ENCODE measurements at places on chromosomes 1 and 21.

- DNase-seq = no peak
Observed at GRCh38 chr1:31004231-31004621, 61.3 kb downstream of the PUM1 start.

DNA sequence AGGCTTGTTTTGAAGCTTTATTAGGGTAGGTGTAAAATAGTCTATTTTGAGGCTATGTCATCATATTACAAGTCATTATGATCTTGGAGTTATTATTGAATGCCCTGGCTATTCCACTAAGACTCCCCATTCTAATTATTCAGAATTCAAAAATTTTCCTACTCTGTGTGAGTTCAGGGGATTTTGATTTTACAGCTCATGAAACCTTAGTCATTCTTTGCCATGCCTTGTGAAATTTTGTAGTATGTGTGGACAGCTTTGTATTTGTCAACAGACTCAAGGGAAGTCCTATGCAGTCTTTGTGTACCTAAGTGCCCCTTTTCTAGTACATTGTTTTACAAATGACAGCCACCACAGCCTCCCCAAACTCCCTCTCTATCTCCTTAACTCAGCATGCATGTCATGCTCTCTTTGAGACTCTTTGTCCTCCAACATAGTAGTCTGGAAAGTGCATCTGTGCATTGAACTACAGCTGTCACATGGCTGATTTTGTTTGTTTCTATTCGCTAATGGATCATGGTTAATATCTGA lies 28.0 kb downstream of the CD1D start:
- no peak for DNase-seq

GRCh38 chr1:64220241-64220640 lies 16.8 kb downstream of the UBE2U start:
- no peak for DNase-seq

- no peak for DNase-seq
Observed at GRCh38 chr1:101194746-101195145, 42.1 kb upstream of the S1PR1 start.

GRCh38 chr1:214864896-214865688 lies 217.4 kb upstream of the KCNK2 start:
- DNase-seq = no peak

GRCh38 chr1:45393718-45394302 lies 53.6 kb upstream of the MUTYH start:
- DNase-seq = no peak

DNA sequence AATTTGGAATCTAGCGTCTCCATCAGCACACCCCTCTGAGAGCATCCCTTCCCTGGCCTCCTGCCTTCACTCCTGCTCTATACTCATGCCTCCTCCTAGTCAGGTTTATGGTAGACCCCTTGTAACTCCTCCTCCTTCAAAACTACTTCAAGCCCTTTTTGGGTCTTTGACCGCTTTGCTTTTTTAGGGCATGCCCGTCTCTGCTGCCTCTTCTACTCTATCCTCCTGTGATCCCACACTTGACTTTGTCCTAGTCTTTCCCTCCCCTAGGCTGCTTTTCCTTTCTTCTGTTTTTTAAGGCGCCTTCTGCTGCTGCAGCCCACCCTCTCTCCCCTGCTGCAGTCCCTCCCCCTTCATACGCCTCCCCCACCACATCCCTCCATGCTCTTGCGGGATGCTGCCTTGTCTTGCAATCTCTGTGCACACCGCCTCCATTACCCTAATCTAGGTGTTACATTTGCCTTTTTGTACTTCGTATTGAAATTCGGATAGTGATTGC lies 1.5 kb downstream of the SNX27 start:
- DNase-seq = no peak

DNA sequence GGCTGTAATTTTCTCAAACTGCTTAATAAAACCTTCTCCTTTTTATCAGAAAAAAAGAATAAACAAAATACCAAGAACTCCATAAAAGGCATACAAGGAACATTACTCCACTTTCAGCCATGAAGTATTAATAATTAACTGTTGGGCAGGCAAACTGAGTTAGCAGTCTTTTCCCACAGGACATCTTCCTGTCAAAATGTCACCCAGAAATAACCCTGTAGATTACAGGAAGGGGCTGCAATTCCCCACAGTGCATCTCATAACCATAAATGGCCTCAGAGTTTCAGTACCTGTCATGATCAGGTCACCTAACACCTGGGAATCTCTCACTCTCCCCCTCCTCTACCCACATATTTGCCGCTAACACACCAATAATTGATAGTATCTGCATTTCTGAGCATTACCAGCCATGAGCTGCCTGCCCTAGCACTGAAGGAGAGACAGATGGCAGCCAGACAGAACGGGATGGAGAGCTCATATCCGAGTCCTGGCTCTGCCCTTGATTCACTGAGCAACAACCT lies 475.0 kb downstream of the SMYD3 start:
- no peak for DNase-seq

DNA sequence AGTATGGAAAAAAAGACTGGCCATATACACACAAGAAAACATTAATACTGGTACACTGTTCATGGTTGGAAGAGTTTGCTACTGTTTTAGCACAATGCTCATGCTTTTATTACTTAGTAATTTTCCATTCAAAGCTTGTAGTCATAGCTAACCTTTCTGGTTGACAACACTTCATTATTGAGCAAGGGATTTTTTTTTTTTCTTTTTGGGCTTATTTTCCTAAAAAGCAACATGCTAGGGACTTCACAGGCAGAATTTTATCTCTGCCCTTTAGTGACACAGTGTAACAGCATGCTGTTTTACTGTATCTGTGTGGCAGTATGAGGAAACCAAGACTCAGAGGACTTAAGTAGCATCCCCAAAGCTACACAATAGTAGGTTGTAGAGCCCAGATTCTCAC lies 58.5 kb downstream of the FGGY start:
- no peak for DNase-seq

DNA sequence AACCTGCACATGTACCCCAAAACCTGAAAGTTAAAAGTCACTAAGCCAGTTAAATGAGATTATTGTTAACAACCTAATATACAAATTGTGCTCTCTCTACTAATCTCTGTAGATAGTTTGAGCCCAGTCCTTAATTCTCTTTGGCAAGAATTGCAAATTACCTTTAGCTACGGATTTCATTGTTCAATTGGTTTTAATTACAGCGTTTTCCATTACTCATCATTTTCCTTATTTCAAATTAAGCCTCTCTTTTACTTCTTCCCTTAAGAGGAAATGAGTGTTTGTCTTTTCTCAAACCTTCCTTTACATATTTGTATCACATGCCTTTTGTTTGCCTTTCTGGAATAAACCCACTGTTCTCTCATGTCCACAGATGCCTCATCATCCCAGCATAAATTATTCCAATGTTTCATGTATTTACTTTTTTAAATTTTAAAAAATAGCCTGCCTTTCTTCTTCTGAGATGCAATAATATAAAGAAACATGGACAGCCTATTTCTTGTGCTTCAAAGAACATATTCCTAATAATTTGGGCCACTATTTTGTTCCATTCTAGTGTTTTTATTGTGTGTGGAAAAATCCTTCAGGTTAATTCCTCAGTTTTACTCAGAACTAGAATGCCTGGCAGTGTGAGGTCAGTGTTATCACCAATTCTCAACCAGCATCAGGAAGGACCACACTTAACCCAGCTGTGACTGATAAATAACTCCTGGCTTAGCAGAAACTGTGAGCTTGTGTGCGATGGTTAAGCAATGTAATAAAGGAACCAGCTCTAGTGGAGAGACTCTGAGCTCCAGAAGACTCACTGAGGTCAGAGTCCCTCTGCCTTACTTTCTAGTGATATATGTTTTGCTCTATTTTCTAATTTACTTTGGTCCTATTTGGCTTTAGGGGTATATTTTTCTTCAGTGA lies 600.5 kb downstream of the LTN1 start:
- no peak for DNase-seq

DNA sequence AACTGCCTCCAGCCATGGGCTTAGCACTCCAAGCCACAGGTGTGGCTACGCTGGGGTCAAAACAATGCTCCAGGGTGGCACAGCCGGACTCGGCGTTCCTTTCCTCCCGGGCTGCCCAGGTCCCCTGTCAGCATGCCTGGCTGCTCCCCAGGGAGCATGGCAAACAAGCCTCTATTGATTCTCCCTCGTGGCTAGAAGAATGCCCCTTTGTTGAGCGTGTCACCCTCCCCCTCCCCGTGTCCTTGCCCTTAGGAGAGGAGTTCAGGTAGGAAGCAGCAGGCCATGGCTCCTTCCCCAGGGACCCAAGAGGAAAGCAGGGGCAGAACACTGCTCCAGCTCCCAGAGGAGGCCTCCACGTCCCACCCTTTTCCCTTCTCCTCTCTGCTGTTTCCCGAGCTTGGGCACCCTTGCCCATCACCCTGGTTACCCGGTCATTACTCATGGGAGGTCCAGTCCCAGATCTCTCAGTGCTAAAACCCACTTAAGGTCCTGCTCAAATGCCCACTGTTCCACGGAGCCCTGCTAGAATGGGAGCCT lies 57.4 kb upstream of the CITED4 start:
- DNase-seq = peak; percentile 37

GRCh38 chr1:64200064-64200463 lies 3.4 kb upstream of the UBE2U start:
- DNase-seq = no peak

DNA sequence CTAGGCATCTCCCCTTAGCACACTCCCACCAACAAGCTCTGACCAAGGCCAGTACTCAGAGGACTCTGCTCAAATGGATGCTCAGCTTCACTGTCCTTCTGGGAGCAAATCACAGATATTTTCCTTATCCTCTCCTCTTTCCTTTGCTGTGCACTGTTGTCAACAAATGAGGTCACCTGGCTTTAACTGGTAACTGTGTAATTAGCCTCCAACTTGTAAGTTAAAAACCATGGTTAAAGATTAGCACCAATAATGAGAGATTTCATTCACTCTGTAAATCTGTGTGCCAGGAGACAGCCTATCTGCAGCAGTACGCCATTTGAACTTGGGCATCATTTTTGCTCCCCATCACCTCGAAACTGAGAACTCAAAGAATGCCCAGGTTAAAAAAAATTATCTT lies 149.5 kb downstream of the GABPA start:
- DNase-seq = no peak

GRCh38 chr1:89261926-89262515 lies 10.6 kb downstream of the GBP5 start:
- DNase-seq = peak; percentile 58

DNA sequence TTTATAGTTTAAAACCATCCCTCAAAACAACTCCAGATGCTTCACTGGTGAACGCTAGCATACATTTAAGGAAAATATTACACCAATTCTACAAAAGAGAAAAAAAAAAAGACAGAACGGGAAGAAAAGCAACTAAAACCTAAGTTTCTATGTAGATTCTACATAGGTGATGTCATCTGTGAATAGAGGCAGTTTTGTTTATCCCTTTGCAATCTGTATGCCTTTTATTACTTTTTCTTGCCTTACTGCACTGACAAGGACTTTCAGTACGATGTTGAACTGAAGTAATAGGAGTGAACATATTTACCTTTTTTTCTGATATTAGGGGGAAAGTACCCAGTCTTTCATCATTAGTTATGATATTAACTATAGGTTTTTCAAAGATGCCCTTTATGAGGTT lies 101.7 kb upstream of the HAO2 start:
- no peak for DNase-seq

DNA sequence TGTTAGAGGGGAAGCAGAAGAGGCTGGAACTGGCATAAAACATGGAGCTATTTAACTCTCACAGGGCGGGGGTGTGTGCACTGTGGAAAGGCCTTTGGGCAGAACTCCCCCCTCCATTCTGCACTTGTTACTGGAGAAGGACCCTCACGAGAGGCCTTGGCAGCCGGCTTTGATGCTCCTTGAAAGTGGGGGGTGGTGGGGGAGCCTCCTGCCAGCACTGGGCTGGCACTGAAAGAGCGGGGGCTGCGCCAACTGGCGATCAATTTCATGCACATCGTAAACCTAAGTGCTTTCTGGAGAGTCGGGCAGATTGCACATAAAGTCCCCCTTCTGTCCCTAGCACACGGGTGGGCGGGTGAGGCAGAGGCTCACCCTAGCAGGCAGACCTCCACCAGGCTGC lies 28.9 kb downstream of the FOXO6 start:
- DNase-seq = peak; percentile 97

- no peak for DNase-seq
Observed at GRCh38 chr1:38923607-38924006, 18.0 kb downstream of the RHBDL2 start.
